ENCODE measurements at places on chromosomes 11 and 22.

- no peak for DNase-seq
Measured at GRCh38 chr11:94142308-94143281, 14.0 kb downstream of the PANX1 start.

DNA sequence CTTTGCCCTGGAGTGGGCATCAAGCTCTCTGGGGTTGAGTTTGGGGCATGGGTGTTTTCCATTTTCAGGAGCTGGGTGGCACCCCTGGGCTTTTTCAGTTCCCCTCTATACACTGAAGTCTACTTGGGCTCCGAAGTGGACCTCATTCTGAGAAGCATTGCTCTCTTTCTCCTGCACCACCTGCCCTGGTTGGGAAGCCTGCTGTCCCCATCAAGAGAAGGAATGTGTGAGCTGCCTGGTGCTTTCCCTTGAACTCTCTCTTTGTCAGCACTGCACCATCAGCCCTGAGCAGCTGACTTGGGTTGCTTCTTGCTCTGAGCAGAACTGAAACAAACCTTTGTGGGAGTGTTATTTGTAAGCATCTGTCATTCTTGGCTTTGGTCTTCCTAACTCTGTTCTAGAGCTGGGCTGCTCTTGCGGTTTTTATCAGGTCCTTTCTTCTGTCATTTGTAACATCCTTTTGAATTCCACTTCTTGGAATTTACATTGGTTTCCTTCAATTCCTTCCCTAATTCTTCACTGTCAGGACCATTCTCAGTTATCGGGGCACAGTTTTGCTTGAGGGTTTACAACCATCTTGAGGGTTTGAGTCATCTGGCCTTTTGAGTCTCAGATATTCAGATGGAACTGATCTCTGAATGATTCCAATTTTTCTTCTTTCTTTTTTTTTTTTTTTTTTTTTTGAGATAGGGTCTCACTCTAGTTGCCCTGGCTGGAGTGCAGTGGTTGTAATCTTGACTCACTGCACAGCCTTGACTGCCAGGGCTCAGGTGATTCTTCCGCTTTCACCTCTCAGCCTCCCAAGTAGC, 20.5 kb downstream of the UBE2L3 start:
- peak; percentile 73 for DNase-seq

- peak; percentile 96 for DNase-seq
Measured at GRCh38 chr11:3049430-3050243, 7.6 kb downstream of the CARS1 start.

DNA sequence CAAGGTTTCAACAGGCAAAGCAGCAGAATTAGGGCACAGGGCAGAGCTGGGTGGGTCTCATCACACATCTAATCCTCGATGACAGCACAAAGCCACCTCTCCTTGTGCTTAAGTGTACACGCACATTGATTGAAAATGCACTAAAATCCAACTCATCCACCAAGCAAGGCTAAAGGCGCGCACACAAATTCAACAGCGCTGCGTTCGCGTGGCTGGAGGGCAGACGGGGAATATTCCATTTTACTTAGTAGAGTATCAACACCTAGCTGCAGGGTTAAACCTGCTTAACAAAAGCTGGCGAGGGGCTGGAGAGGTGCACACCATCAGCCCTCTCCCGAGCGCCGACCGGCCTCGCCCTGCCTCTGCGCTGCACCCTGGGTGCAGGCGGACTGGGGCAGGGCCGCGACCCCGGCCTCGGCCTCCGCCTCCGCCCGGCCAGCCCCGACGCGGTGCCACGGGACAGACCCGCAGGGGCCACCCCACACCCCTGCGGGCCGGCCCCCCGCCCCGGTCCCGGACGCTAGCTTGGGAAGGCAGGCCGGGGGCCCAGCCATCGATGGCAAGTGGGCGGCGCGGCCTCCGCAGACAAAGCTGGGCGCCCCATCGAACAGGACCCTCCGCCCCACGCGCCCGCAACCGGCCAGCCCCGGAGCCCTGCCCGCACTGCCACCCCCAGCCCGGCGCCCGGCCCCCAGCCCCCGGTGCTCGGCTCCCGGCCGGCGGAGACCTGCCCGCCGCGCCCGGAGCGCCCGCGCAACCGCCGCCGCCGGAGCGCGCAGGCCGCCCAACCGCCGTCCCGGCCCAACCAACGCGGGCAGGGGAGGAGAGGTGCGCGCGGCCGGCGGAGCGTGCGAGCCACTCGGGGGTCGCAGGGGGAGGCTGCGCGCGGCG, 929 bp downstream of the PRDM10 start:
- DNase-seq, result peak; percentile 16

DNA sequence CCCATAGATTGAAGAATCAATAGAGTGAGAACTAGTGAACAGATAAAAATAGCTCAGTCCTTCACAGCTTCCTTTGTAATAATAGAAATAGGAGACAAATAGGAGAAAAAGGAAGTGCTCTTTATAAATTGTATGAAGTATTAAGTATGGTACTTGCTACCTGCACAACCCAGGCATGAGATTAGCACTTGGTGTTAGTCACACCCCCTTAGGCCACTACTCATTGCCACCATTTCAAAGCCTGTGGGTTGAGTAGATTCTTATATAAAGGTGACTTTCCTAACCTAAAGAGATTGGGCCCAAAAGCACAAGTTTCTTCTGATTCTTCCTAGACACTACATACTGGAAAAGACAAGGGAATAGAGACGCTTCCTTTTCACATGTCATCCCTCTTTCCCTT, 37.7 kb upstream of the ADORA2A start:
- DNase-seq, result no peak

DNA sequence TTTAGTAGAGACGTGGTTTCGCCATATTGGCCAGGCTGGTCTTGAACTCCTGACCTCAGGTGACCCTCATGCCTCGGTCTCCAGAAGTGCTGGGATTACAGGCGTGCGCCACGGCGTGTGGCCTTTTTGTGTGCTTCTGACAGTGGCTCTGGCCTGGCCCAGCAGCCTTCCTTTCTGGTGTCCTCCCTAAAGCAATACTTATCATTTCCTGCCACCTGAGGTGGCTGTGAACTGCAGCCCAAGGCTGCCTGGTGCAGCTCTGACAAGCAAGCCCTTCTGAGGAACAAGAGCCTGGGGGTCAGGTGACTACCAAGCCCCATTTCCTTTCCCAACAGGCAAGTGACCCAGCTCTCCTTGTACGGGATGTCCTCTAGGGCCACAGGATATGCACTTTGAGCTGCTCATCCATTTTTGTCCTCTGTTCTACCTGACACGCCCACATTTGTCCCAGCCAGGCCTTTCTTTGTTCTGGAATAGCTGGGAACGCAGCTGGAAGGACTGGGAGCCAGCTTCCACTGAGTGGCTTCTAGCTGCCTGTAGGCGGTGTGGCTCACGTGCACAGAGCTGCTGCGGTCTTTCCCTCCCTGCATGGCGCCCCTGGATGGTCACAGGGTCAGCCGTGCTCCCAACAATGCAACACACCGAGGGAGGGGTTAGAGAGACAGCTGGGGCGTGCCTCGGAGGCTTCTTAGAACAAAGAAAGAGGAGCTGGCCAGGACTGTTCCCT, 12.3 kb upstream of the BID start:
- peak; percentile 59 for DNase-seq

GRCh38 chr11:47355283-47356128, 3.0 kb upstream of the MYBPC3 start:
- DNase-seq, result peak; percentile 94

GRCh38 chr11:33040033-33040861, 875 bp downstream of the TCP11L1 start:
- DNase-seq, result no peak

DNA sequence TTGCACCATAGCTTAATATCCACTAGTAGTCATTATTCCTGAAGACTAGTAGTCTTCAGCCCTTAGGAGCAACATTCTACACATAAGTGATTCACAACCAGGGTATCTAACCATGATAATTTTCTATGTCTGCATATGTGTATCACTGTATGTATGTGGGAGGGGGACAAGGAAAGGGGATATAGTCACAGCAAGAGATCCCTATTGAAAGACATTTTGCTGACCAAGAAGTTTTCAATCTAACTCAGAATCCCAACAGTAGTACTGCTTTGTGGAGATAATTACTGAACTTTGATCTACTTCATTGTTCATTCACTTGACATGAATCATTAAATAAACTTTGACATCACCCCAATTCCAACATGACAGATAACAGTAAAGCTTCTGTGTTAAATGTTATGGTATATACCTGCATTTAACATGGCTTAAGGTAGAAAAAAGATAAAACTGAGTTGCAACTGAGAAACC, 10.3 kb downstream of the PIK3C2A start:
- DNase-seq, result no peak

DNA sequence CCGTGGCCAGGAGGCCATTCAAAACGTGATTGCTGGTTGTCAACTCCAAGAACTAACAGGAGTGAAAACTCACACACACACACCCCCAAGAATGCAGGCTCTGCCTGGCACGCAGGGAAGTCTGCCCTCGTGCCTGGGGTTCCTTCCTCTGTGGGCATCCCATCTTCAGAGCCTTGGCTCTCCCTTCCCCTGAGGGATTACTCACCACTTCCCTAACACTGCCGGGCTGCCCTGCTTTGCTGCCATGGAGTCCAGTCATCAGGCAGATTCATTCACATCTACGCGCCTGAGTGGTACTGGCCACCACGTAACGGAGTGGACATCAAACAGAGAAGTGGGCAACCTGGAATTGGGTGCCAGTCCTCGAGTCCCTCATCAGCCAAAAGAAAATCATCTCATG, 120.7 kb upstream of the TMEM45B start:
- DNase-seq, result no peak

- DNase-seq, result no peak
Measured at GRCh38 chr11:60719391-60719790, 5.1 kb upstream of the MS4A18 start.

DNA sequence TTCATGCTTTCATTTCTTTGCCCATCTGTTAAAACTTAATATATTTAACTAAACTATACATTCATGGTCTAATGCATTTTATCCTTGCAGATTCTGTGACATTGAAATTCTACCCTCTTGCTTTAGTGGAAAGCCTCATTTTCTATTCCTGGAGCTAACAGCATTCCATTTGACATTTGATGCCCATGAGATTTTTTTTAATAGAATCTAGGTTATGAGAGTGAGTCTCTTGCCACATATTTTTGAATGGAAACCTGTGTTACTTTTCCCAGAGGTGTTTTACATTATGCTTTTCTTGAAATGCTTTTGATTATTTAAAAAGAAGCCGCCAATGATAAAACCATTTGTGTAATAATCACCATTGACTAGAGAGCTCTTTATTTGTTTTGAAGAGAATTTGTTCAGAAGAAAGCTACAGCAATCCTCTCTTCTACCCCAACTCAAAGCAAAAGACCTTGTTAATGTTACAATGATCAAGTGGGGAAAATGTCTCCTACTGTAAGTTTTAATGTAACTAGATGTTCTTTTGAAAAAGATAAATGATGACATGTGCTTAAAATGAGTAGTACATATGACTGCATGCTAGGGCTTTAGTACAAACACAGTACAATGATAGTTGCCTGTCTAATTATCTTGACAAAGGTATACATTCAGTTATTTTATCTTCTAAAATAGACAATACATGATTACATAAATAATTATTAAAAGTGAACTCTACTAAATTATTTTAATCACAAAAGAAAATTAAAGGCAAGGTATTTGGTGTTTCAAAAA, 67.3 kb downstream of the GAS2 start:
- no peak for DNase-seq

DNA sequence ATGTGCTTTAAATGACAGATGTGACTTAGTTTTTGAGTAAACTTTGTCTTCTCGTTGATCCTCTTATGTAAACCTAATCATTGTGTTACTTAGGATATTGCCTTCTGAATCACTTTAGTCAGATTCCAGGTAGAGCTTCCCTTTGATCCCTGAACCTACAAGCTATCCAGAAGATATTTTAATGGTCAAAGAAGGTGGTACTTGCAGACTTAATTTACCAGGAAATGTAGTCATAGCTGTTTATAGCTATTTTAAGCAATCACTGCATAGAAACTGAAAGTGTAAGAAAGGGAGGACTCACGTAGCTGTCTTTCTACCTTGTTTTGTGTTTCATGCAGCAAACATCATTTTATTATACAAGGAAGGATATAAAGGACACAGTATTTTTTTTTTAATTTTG, 189.5 kb downstream of the DDX10 start:
- DNase-seq, result no peak

- no peak for DNase-seq
Measured at GRCh38 chr11:77107950-77108349, 5.3 kb downstream of the OMP start.

GRCh38 chr11:131154351-131154750, 216.1 kb upstream of the NTM start:
- no peak for DNase-seq

GRCh38 chr11:7964873-7965272, 374 bp downstream of the NLRP10 start:
- DNase-seq, result no peak

DNA sequence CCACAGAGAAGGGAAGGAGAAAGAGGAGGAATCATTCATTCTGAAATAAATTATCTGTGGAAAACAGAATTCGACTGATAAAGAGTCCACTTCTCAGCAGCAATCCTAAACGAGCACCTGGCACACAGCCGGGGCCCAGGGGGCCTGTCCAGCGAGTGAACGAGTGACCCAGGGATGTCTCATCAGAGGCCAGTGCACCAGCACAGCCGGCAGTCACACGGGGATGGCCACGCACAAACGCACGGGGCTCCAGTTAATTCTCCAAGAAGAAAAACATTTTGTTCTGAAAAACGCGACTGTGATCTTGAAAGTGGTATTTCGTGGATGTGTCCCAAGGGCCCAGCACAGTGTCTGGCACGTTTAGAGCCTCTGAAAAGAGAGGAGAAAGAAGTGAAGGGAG, 154.6 kb downstream of the BRD1 start:
- no peak for DNase-seq

- no peak for DNase-seq
Measured at GRCh38 chr11:9462806-9463537, 2.2 kb downstream of the ZNF143 start.

DNA sequence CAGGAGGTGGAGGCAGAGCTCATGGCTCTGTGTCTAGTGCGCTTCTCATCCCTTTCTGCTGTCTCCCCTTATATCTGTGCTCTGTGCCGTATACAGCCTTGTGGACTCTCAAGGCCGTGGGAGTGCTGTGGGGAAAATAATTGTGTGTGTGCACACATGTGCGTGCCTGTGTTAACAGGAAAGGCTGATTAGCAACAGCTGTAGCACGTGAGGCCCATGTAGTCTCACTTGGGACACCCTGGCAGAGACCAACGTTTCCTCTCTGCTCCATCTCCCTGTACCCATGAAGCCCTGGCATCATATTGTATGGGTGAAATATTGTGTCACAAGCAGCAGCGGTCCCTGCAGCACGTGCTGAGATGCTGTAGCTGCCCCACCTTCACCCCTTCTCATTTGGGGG, 109.3 kb downstream of the LRRC32 start:
- no peak for DNase-seq
